A549 treated with AZD2906 at 1 μM for 4 hours (cell line): ENCODE measurements at places on chromosomes 3 and 15. TPM values are rescaled to one million over a fixed set of nuclear protein-coding genes. Genes with fewer than 3 reads are reported as not detected.

Gene SH3GL3
- total RNA-seq, result 0.25 to 0.62 TPM (median 0.51 TPM) in 5 replicates

Gene MITF
- total RNA-seq, result 5.3 to 7.2 TPM (median 6.6 TPM) in 5 replicates

Gene SLC51A
- total RNA-seq, result 0.11 TPM in 1 of 5 replicates, not detected in the others

Gene SLC27A2
- 31.2 to 36.2 TPM (median 35.5 TPM) in 5 replicates for total RNA-seq

Gene PPM1L
- 0.46 to 0.68 TPM (median 0.55 TPM) in 5 replicates for total RNA-seq

Gene WNT5A
- total RNA-seq, result 0.59 to 1.3 TPM (median 0.95 TPM) in 5 replicates

Gene HRG
- total RNA-seq, result not detected in 5 replicates

Gene PCYT1A
- 29.1 to 44.1 TPM (median 30.2 TPM) in 5 replicates for total RNA-seq

Gene SLC28A2
- total RNA-seq, result 0.03 to 0.05 TPM in 2 of 5 replicates, not detected in the others

Gene ZNF592
- 16.3 to 20.3 TPM (median 19.9 TPM) in 5 replicates for total RNA-seq

Gene SLC6A20
- total RNA-seq, result 0.03 to 0.08 TPM (median 0.06 TPM) in 4 of 5 replicates, not detected in the other

Gene PLA2G4E
- total RNA-seq, result 0.06 TPM in 1 of 5 replicates, not detected in the others

Gene RTP1
- not detected in 5 replicates for total RNA-seq

Gene SV2B
- 0.13 to 0.28 TPM (median 0.15 TPM) in 5 replicates for total RNA-seq

Gene SLC7A14
- total RNA-seq, result not detected in 5 replicates

Gene RASGRP1
- total RNA-seq, result 0.30 to 0.40 TPM (median 0.33 TPM) in 5 replicates

Gene PRSS50
- total RNA-seq, result not detected in 5 replicates

Gene CFAP92
- total RNA-seq, result 0.09 TPM in 1 of 5 replicates, not detected in the others

Gene MEGF11
- total RNA-seq, result 0.27 to 0.71 TPM (median 0.45 TPM) in 5 replicates

Gene CCRL2
- 0.06 to 0.11 TPM (median 0.07 TPM) in 3 of 5 replicates, not detected in the others for total RNA-seq

Gene SST
- total RNA-seq, result not detected in 5 replicates

Gene DPPA2
- not detected in 5 replicates for total RNA-seq

Gene NOX5
- total RNA-seq, result 0.17 to 0.35 TPM (median 0.23 TPM) in 5 replicates

Gene PDZRN3
- 0.07 TPM in 1 of 5 replicates, not detected in the others for total RNA-seq

Gene CD80
- total RNA-seq, result 0.03 TPM in 1 of 5 replicates, not detected in the others

Gene BLM
- 12.1 to 13.6 TPM (median 12.9 TPM) in 5 replicates for total RNA-seq

Gene TARS3
- 6.6 to 8.9 TPM (median 7.9 TPM) in 5 replicates for total RNA-seq

Gene FLNB
- total RNA-seq, result 321 to 346 TPM (median 338 TPM) in 5 replicates

Gene OXTR
- 8.5 to 10.1 TPM (median 9.5 TPM) in 5 replicates for total RNA-seq

Gene REC114
- total RNA-seq, result not detected in 5 replicates

Gene KLHL6
- 0.01 TPM in 1 of 5 replicates, not detected in the others for total RNA-seq

Gene C3orf70
- total RNA-seq, result 0.07 to 0.21 TPM (median 0.09 TPM) in 5 replicates

Gene LCTL
- 0.05 TPM in 1 of 5 replicates, not detected in the others for total RNA-seq

Gene SI
- not detected in 5 replicates for total RNA-seq

Gene CDCP1
- total RNA-seq, result 6.5 to 8.4 TPM (median 6.6 TPM) in 5 replicates

Gene SPINK8
- total RNA-seq, result not detected in 5 replicates

Gene SLC22A14
- total RNA-seq, result 0.03 to 0.05 TPM (median 0.05 TPM) in 3 of 5 replicates, not detected in the others

Gene PRICKLE2
- 2.0 to 3.0 TPM (median 2.2 TPM) in 5 replicates for total RNA-seq
